ENCODE measurements at places on chromosomes 16 and 17. TPM values are rescaled to one million over a fixed set of nuclear protein-coding genes. Genes with fewer than 3 reads are reported as not detected.

Gene CCL4L2
- total RNA-seq: 0.42 TPM

Gene TSPAN10
- total RNA-seq: not detected

Gene LRRC37A
- 1.1 TPM for total RNA-seq

Gene SLC2A4
- total RNA-seq: 3.4 TPM

Gene EVI2A
- total RNA-seq: 0.13 TPM

DNA sequence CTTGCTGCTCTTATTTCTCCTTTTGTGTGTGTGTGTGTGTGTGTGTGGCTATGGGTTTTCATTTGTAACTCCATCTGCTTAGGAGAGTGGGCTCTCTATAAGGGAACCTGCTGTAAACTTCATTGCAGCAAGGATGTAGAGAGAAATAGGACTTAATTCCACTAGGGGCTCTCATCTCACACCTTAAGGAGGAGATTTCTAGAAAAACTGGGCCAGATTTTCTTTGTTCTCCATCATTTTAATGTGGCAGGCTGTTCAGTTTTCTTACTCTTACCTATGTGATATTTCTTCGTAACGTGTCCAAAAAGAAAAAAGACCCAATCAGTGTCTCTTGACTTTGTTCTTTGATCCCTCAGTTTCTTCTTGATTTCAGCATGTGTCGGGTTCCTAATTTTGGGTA is 4.5 kb upstream of the CASC3 start:
- no peak for DNase-seq

GRCh38 chr17:32927201-32927723 is 691 bp upstream of the TMEM98 start:
- DNase-seq: no peak

DNA sequence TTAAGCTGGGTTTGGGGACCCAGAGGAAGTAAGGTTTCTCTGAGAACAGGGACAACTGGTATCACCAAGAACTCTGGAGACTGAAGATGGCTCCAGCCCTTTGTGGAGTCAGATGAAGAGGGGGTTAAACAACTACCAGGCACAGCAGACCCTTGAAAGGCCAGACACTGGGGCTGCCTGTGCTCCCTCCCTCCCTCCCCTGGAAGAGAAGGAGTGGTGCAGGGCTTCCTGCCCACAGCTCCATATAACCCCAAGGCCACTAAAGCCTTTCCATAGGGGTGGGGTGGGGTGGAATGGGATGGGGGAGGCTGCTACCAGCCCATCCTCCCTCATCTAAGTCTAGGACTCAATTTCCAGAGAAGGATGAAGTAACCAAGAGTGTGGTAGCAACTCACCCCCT is 66.7 kb downstream of the CCDC182 start:
- DNase-seq: no peak

DNA sequence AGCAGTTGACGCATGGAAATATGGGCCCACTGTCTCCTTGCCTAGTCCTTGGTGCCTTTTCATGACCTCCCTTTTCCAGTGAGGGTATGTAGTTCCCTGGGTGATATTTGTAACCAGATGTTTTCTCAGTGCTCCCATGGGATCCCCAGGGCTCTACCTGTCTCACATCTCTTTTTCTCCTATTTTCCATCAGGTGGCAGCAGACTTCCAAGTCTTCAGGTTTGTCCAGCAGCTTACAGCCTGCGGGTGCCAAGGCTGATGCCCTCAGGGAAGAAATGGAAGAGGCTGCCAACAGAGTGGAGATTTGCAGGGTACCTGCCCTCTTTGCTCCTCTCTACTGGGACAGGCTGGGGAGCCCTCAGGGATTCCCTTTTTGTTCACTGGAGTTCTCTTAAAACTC is 89.1 kb downstream of the ELAC2 start:
- no peak for DNase-seq

DNA sequence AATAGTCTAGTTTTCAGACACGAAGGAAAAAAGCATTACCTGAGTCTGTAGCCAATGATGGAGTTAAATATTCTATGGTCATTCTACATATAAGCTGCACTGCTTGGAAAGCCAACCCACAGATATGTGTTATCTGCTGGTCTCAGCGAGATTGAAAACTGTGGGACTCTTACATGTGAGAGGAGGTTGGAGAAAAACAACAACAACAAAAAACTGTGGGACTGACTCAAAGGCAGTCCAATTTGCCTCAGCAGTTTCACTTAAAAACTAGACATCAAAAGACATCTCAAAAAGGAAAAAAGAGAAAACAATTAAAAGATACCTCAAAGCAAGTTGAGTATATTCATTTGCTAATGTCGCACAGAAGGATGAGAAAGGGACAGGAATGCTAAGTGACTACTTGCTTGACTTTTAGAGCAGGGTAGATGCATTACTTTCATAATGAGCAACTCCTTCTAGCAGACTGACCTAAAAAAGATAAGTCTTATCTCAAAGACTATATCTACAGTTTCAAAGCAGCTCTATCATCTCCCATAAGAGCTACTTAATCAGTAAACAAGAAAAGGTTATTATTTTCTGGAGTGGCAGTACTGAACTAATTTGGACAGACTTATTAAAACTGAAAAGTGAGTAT is 35.5 kb upstream of the ITGA2B start:
- no peak for DNase-seq

DNA sequence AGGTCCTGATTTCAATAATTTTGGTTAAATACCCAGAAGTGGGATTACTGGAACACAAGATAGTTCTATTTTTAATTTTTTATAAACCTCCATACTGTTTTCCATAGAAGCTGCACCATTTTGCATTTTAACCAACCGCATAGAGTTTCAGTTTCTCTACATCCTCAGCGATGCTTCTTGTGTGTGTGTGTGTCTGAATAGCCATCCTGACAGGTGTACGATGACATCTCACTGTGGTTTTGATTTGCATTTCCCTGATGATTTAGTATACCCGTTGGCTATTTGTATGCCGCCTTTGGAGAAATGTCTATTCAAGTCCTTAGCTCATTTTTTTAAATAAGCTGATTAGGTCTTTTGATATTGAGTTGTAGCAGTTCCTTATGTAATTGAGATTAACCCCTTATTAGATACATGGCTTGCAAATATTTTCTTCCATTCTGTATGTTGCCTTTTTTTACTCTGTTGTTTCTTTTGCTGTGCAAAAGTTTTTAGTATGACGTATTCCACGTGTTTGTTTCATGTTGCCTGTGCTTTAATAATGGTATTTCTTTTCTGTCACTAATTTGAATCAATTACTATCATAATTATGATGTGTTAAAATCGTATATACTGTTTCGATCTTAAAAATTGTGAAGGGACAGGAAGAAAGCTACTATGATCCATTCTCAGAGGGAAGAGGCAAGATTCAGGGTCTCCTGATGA is 227.2 kb upstream of the MON1B start:
- no peak for DNase-seq

DNA sequence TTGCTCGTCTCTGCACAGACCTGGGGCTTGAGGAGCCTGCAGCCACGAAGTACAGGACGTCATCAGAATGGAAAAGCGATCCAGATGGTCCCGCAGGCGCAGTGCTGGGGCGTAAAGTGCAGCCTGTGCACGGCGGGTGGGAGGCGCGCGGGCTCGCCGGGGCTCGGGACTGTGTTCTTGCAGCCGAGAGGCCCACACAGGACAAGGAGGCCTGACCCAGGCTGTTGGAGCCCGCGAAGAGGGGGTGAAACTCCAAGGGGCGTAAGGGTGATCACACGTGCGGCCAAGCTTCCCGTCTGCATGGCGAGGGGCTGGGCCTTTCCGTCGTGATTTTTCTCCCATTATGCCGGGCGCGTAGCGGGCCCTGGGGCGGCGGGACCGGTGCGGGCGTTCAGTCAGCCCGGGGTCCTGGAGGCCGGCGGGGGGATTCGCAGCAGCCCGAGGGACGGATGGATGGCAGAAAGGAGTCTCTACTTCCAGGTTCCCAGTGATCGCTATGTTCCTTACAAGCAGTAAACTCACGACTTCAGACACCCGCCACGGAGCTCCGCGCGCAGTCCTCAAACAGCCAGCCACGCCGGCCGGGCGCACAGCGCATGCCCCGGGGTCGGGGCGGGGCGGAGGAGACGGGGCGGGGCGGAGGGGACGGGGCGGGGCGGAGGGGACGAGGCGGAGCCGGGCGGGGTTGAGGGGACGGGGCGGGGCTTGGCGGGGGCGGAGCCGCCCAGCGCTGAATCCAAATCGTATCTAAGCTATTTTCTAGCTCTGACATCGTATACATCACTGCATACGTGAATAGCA is 141.0 kb upstream of the KCNJ18 start:
- DNase-seq: peak; percentile 93

- no peak for DNase-seq
Observed at GRCh38 chr17:17492085-17492484, 4.1 kb downstream of the RASD1 start.

DNA sequence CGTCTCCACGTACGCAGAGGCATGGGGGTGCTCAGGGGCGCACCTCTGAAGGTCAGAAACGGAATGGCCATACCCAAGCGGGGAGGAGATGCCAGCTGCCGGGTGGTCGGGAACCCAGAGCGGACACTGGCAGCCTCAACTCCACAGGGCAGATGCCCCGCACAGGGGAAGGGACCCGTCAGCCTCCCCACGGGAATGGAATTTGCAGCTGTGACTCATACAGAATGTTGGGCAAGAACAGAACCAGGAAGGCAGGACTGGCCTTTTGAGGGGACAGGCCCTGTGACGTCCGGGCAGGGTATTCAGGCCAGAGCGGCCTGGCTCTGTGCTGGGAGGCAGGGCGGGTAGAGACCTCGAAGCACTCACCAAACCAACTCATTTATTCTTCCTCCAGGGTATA is 7.5 kb downstream of the TK1 start:
- no peak for DNase-seq

DNA sequence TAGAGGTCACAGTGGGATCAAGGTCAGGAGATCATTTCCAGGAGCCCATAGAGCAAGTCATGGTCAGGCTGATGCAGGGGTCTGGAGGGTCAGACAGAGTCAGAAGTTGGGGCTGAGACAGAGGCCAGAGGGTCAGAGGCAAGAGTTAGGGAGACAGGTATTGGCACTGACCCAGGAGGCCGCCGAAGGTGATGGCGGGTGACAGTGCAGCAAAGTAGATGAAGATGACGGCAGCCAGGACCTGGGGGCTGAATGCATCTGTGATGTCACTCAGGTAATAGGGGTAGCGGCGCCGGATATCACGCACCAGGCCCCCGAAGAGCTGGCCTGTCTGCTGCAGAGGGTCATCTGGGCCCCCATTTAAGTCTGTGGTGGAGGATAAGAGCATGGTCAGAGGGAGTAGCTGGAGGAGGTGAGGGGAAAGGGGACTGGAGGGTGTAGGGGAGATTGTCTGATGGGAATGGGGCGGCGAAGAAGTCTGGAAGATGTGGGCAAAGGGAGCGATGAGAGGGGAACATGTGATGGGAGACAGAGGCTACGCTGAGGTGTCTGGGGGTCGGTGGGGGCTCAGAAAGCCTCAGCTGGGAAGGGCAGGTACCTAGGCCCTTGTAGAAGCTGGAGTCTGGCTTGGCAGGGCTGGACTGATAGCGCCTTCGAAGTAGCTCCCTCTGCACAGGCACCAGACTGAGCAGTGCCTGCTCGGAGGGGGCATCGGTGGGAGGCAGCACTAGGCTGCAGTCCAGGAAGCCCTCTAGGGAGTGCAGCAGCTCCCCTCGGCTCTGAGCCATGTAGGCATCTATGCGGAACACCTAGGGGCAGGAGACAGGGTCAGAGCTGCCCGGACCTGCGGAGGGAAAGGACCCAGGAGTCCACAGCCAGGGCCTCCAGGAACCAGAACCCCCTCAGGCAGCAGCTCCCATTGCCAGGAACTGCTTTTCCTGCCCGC is 9.8 kb downstream of the SLC4A1 start:
- no peak for DNase-seq

DNA sequence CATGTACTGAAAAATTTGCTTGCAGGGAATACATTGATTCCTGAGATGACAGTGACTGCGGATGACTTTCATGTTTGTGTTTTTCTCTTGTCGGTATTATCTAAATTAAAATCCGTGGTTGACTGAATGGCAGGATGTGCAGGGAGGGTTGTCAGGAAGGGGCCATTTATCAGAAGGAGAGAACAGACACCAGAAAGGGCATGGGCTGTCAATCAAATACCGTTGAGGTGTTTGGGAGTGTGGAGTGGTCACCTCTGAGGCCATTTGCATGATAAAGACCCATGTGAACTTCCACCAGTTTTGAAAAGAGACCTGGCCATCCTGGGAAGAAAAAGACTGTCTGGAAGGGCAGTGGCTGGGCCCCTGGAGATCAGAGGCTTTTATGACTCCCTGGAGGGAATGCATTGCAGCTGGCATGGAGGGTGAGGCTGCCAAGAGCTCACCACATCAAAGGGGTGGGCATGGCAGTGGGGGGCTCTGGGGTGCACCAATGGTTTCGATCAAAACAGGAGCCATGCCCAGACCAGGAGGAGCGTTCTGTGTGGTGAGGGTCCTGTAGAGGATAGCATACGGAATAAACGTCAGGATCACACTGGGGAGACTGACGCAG is 67.1 kb downstream of the CYLD start:
- DNase-seq: no peak

DNA sequence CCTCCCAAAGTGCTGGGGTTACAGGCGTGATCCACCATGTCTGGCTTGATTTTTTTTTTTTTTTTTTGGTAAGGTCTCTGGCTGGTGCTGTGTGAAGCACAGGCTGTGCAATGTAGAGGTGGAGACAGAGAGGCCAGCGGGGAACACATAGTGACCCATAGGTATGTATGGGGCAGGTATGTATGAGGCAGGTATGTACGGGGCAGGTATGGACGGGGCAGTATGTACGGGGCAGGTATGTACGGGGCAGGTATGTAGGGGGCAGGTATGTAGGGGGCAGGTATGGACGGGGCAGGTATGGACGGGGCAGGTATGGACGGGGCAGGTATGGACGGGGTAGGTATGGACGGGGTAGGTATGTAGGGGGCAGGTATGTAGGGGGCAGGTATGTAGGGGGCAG is 5.0 kb downstream of the RPL3L start:
- DNase-seq: no peak

DNA sequence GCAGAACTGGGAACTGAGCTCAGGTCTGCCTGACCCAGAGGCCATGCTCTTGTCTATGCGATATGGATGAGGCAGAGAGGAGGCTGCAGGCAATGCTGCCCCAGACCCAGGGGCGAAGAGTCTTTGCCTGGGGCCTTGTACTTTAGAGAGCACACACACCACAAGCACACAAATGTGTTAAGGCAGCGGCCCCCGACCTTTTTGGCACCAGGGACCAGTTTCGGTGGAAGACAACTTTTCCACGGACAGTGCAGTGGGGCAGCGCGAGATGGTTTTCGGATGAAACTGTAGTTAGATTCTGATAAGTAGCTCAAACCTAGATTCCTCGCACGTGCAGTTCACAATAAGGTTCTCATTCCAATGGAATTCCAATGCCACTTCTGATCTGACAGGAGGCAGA is 6.7 kb downstream of the MT4 start:
- DNase-seq: no peak

DNA sequence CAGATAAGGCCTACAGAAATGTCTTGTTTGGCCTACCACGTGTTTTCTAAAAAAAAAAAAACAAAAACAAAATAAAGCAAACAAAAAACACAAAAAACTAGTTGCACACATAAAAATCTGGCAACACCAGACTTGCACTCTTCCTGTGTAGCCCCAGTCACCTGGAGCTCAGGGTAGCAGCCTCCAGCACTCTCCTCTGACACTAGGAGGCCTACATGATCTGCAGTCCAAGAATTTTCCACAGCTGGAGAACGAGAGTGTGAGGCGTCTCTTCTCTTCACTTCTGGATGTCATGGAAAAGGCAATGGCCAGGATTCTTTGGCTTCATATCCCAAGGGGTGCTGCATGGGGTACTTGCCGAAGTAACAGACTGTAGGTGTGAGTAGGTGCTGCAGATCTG is 310.2 kb upstream of the SALL1 start:
- DNase-seq: no peak

All from K562 (cell line).